Placental epithelial cell (primary cell): ENCODE measurements at places on chromosomes 6 and 20. TPM values are rescaled to one million over a fixed set of nuclear protein-coding genes. Genes with fewer than 3 reads are reported as not detected.

CDH4 gene
- under 0.01 and 1.6 TPM in 2 replicates for total RNA-seq

RIMS1 gene
- not detected in 2 replicates for total RNA-seq

ROS1 gene
- under 0.01 TPM in 1 of 2 replicates, not detected in the other for total RNA-seq

PACSIN1 gene
- not detected in 2 replicates for total RNA-seq

SYNE1 gene
- total RNA-seq, result 60.9 and 74.6 TPM in 2 replicates

SOBP gene
- not detected in 2 replicates for total RNA-seq

FOXC1 gene
- total RNA-seq, result 5.1 and 10.2 TPM in 2 replicates

NOL7 gene
- total RNA-seq, result 34.9 and 38.7 TPM in 2 replicates

SLC17A3 gene
- not detected in 2 replicates for total RNA-seq
